ENCODE measurements at places on chromosomes 4 and X.

GRCh38 chr4:175351473-175351872 lies 433.3 kb downstream of the ADAM29 start:
- DNase-seq, result no peak

DNA sequence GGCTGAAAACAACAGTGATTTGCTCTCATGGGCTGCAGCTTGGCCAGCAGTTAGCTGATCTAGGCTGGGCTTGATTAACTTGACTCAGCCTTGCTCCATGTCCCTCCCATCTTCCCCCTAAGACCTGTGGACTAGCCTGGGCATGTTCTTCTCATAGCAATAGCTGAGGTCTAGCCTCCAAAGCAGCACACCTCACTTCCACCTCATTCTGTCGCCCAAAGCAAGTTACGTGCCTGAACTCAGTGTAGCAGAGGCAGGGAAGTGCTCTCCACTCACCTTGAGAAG lies 62.2 kb downstream of the EVC start:
- no peak for DNase-seq

GRCh38 chr4:1834047-1834775 lies 21.7 kb downstream of the LETM1 start:
- no peak for DNase-seq

GRCh38 chr4:1751919-1752283 lies 30.6 kb downstream of the TACC3 start:
- DNase-seq, result no peak

DNA sequence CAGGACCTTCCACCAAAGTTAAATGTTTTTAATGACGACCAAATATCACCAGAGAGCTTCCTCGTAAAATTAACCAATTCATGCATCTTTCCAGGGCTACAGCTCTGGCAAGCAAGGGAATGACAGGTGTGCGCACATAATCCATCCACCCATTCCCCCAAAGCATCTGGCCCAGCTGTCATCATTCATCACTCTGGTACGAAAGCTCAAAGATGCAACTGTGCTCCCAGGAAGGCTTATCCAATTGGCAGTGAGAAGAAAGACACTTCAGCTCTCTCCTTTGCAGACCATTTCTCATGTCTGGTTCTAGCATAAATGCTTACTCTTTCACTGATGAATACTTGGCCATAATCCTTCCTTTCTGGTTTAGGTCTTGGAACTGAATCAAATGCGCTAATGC lies 139.2 kb downstream of the NSUN7 start:
- no peak for DNase-seq

DNA sequence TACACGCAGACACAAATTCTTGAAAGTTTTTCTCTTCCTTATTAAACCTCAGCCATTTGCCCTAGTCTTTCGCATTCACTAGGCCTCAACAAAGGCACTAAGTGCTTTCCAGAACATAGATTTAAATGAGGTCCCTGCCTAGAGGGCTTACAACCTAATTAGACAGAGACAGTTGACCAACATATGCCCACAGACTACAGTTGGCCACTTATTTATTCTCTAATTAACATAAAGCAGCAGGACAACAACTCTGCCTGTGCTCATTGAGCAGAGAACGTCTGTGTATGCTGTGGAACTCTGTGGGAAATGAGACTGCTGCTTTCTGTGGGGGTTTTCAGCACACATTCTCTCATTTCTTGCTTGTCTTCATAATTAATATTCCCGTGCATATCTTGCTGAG lies 303.0 kb upstream of the TACR3 start:
- DNase-seq, result no peak

DNA sequence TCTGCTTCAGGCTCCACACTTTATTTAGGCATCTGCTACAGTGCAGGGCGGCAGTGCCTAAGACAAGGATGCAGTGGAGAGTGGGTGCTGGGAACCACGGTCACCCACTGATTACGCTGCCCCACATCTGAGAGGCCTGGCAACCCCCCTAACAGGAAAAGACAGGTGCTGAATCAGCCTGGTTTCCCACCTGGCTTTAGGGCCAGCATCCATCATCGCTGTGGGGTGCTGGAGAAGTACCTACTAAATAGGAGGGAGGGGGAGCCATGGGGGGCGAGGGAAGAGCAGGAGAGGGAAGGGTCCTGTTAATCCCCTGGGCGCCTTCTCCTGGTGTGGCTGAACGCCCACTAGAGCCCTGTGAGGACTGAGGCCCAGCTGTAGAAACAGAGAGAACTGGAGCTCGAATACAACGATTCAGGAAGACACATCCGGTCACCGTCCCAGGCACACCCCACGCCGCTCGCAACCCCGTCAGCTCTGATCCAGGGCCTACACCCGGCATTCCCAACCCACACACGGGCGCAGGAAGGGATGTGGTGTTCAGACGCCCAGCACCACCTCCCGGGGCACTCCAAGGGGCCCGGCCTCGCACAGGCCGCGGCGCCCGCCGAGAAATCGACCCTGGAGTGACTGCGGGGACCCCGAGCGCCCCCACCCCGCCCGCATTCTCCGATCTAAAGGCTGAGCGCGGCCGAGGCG lies 554 bp downstream of the DCTD start:
- no peak for DNase-seq

DNA sequence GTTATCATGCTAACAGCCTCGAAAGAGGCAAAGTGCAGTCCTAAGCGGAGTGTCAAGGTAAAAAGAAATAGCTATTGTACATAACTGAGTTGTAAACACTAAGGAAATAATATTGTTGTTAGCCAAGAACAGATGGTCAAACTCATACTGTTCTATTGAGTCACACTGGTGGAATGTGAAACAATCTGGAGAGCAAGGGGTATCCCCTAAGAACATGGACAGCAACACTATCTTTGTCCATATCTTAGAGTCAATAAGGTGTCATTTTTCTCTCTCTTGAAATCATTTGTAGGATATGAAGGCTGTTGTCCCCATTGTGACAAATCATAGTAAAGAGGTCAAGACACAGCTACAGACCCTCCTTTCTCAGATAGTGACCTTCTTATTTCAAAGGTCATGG lies 4.5 kb upstream of the PDGFC start:
- no peak for DNase-seq

- peak; percentile 3 for DNase-seq
These were observed 282.7 kb downstream of the PTTG2 start for GRCh38 chr4:38242822-38243387.

GRCh38 chr4:83040269-83040668 lies 5.3 kb downstream of the COPS4 start:
- no peak for DNase-seq

DNA sequence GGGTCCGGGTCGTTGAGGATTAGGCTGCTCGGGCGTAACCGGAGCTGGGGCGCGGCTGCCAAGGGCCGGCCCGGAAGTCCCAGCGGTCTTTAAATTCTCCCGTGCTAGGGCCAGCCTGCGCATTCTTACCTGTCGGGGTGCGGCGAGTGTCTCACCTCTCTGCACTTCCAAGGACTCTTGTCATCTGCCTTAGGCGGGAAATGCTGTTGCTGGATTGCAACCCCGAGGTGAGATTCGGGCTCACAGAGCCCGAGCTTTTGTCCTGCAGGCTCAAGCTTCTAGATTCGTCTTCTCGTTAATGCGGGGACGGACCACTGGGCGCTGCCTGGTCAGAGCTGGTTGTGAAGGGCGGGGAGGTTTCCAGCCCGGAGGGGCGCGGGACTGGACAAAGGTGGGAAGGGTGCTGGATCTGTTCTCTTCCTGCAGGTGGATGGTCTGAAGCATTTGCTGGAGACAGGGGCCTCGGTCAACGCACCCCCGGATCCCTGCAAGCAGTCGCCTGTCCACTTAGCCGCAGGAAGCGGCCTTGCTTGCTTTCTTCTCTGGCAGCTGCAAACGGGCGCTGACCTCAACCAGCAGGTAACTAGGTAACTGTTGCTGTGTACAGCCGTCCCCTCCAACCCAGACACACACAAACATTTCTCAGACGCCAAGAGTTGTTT lies at the start of gene ANKRD37:
ANKRD37 (plus strand) TSS at position 118 of the 662 bp plus-strand sequence; CDS start at position 201, 83 bp downstream.
- DNase-seq, result no peak

DNA sequence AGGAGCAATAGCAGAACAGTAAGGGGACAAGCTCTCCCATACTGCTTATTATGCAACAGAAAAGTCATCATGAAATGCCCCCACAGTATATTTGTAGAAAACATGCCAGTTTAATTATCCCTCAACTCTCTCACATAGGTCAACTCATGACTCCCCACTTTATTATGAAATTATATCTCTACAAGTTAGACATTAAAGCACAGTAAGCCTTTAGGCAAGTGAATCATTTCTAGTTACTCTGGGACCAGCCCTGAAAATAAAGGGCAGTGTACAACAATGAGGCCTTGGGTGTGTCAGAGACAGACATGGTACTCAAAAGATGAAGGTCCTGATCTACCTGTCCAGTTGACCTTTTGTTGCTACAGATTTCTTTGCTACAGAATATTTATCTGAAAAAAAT lies 191.9 kb downstream of the FBXW7 start:
- DNase-seq, result no peak

- DNase-seq, result no peak
These were observed 14.7 kb downstream of the ZCCHC13 start for GRCh38 chrX:74318672-74319071.

DNA sequence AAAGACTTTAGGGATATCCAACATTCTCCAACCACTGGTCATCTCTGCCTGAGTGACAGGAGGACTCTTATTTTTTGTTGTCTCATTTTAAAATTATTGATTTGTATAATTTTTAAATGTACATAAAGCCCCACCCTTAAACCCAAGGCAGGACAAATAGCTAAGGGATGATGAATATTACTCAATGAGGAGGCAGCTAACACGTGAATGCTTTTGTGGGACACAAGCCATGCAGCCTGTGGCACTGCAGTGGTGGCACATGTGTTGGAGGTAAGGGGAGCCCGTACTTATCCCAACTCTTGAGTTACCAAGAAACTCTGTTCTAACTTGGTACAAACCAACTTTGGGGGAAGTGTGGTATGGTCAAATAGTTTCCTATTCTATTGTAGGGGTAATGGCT lies 19.5 kb downstream of the MID1IP1 start:
- no peak for DNase-seq

- DNase-seq, result peak; percentile 77
These were observed at the start of gene ZC4H2 for GRCh38 chrX:64975989-64976672. TSS of gene ZC4H2 (minus strand) at chrX:64976450. CDS start at chrX:64976377, 73 bp downstream.

GRCh38 chr4:47213971-47214370 lies 182.6 kb downstream of the GABRB1 start:
- DNase-seq, result no peak

DNA sequence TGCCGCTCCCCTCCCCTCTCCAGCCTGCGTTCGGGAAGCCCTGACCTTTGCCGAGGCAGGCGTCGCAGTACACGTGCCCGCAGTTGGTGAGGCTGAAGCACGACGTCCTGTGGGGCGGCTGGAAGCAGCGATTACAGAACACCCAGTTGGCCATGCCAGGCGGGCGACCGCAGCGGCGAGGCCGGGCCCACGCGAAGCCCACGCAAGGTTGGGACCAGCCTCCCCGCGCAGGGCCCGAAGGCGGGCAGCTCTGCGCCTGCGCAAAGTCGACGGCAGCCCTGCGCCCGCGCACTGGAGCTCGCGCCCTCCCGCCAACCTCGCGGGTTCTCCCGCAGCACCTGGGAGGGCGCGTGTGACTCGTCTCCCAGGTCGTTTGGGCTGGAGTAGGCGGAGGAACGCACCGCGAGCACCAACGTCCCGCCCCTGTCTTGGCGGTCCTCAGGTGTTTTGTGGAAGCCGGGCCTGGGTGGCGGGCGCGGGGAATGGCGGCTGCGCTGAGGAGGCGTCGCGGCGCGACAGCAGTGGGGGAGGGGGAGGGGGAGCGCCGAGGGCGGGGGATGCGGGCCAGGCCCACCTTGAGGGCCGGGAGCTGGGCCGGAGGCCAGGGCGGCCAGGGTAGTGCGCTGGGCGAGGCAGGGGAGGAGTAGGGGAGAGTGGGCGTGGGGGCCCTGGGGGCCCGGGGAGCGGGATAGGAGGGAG lies at the start of gene RNF212:
RNF212 (minus strand) TSS at position 254 of the 699 bp plus-strand sequence; CDS start at position 154, 100 bp downstream.
- DNase-seq, result peak; percentile 65

- DNase-seq, result peak; percentile 29
These were observed at the start of gene INTU for GRCh38 chr4:127632420-127633403. TSS of gene INTU (plus strand) at chr4:127632957. CDS start at chr4:127633035, 78 bp downstream.

DNA sequence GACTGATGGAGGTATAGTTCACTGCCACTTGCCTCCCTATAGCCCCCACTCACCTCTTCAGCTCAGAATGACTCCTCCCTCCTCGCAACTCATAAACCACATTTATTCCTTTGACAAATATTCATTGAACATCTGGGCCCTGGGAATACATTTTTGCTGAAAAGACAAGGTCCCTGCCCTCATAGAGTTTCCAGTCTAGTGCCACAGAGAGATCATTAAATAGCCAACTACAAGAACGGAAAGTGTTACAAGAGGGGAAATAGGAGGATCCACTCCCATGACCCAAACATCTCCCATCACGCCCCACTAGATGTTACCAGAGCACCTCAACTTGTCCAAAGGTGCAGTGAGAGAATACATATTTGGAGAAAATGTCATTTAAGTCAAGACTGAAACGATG lies 3.2 kb upstream of the KLF3 start:
- DNase-seq, result no peak

DNA sequence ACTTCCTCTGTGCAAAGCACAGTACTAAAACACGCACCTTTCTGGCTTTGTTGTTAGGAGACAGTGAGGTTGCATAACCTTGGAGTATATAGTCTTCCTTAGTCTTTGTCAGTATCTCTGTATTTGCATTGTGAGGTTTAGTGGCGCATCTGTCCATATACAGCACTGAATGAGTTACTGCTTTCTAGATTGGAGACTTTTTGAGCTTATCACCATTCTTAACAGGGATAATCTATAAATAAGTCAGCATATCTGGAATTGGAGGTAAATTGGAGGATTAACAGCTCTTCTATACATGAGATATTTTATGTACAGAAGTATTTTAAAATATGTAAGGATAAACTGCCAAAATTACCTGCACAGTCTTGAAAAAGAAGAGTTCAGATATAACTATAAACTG lies 4.3 kb downstream of the FHDC1 start:
- no peak for DNase-seq

DNA sequence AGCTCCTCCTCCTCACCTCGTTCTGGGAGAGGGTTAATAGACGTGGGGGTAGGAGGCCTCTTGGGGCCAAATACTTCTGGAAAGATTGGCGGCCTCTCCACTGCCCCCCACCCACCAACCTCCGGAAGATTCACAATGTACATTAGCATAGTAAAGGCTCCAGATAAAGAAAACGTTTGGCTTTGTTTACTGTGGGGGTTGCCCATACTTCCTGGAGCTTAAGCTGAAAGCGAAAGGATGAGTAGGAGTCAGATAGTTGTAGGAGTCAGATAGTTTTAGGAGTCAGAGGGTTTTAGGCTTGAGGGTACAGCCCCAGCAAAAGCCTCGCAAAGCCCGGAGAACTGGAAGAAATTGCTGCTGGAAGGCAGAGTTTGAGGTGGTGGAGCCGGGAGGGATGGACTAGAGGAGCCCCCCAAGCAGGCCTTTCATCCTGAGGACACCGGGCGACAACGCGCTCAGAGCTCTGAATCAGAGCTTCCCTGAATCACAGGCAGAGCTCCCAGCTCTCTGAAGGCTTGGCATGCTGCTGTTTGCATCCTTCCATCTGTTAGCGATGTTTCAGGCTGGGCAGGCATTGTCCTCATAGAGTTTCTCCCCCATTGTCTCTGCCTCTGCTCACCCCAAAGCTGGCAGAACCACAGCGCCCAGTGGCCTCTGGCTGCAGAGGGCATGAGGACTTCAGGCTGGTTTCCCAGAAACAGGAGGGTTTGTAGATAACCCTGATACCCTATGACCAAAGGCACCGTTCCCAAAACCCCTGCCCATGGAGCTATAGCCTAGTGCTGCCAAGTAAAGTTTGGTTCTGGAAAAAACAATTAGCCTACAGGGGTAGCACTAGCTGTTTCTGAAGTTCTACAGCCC lies 280.7 kb downstream of the BCOR start:
- no peak for DNase-seq
